B cell (primary cell): ENCODE measurements at places on chromosomes 12 and 14. TPM values are rescaled to one million over a fixed set of nuclear protein-coding genes. Genes with fewer than 3 reads are reported as not detected.

PLCZ1 gene
- not detected in 2 replicates for total RNA-seq

CLEC1A gene
- total RNA-seq, result not detected in 2 replicates

CLEC12A gene
- total RNA-seq, result not detected in 2 replicates

DNA sequence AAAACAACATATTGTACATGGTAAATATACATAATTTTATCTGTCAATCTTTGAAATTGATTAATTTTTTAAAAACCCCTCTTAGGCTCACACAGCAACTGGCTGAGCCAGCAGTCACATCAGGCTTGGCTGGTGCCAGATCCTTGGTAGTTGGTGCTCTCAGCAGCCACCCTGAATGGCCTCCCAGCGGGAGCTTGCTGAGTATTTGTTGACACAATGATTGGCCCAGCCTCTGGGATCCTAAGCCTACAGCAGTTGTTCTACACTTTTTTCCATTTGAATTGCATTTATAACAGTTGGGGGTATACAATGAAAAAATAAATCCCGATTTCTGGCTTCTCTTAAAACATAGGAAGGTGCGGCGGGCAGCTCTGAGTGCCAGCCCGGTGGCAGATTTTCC lies 11.1 kb downstream of the PRKAB1 start:
- no peak for DNase-seq

- no peak for DNase-seq
These were observed 472.8 kb upstream of the PRICKLE1 start for GRCh38 chr12:43062201-43062895.

GRCh38 chr14:47637753-47638152 lies 37.7 kb downstream of the MDGA2 start:
- DNase-seq, result no peak

DNA sequence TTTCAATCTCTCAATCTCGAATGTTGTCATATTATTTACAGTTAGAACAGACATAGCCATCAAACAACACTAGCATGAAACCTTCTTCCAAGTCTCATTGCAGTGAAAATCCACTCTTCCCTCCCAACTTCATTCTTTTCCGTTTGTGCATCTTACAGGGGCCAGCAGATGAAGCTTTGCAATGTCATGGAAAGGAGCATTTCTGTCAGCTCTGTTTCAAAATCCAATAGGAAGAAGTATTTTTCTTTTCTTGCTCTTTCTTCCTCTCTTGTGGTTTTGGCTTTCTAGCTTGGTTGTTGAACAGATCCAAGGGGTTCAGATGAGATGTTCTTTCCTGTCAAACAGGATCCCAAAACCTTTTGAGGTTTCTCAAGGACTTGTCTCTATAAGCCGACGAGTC lies 416.6 kb downstream of the AEBP2 start:
- no peak for DNase-seq

GRCh38 chr14:105021656-105022275 lies 883 bp upstream of the CDCA4 start:
- no peak for DNase-seq

- no peak for DNase-seq
These were observed 178.4 kb downstream of the SPTSSA start for GRCh38 chr14:34283590-34283989.

- no peak for DNase-seq
These were observed 9.1 kb downstream of the PTCSC3 start for GRCh38 chr14:36167431-36167830.
